ENCODE measurements at places on chromosomes 3 and 15.

DNA sequence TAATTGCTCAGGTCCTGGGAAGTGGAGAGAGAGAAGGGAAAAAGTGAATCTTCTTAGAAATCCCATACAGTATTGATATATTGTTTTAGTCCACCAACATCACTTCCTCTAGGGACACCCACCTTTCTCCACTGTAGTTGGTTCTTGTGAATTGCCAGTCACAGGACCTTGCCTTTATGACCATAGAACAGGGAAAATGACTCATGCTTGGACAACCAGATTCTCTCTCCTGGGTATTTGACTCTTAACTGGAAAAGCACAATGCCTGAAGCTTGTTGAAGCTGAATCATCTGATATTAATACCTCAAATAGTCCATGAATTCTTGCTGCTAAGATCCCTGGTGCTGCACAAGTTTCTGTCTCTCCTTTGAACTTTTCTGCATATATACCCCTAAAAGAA lies 32.5 kb upstream of the DCLK3 start:
- DNase-seq: no peak

DNA sequence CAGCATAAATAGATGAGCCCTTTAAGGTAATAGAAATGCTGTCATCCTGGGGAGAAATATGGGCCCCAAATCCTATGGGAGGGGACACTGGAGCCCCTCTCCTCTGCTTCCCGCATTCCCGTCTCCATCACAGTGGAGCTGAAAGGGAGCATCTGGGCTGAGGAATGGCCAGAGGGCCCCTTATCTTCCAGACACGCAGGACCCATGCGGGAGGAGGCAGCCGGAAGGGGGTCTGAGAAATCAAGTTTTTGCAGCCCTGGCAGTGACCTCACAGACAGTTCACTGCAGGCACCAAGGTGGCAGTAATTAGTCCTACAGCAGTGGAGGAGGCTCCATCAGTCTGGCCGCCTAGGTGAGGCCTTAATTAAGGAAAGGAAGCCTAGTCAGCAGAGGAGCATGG lies 80.2 kb downstream of the RAB11A start:
- no peak for DNase-seq

DNA sequence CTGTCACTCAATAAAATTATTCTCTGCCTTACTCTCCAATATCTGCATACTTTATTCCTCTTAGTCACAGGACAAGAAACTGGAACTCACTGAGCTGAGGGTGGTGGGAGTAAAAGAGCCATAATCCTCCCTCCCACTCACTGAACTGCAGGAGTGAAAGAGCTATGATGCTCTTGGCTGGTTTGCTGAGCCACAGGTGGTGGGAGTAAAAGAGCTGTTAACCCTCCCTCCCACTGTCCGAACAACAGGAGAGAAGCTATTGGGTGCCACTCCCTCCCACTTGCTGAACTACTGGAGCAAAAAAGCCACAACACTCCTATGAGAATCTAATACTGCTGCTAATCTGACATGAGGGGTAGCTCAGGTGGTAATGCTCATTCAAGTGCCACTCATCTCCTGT lies 391.0 kb downstream of the NSUN3 start:
- DNase-seq: no peak

DNA sequence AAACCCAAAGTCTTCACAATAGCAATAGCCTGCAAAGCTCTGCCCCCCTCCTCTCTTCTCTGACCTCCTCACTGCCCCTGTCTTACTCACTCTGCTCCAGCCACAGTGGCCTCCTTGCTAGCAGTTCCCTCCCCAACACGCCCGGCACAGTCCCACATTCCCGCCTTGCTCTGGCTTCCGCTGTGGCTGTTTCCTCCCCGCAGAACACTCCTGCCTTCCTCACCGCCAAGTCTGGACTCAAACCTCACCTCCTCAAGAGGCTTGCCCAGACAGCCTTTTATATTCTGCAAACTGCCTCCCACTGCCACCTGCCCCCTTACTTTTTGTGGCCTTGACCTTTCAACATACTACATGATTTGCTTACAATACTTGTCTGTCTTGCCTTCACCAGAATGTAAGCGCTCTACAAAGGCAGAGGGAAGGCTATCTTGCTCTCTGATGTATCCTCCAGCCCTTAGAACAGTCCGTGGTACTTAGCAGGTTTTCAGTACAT lies 406 bp upstream of the MPI start:
- DNase-seq: peak; percentile 22

DNA sequence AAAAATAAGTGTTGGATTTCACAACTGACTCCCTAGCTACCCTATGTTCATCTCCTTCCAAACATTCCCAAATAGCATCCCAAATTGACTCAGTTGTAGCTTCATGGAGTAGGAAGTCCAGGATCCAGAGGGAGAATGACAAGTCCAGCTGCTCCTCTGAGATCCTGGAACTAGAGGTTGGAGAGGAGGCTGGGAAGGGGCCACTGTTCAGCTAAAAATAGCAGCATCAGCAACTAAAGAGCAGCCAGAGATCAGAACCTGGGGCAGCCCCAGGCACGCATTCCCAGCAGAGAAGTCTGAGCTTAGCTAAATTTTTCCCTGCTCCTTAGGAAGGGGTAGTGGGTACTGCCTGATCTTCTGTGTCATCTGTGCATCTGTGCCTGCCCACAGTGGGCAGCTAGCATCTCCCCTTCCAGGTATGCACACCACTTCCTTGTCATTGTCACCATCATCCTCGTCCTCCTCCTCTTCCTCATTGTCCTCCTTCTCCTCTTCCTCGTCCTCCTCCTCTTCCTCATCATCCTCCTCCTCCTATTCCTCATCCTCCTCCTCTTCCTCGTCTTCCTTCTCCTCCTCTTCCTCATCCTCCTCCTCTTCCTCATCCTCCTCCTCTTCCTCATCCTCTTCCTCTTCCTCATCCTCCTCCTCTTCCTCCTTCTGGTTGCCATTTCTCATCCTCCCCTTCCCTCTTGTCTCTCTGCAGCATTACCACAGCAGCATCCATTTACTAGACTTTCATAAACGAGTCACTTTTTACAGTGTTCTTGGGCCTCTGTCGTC lies 152.3 kb upstream of the ROPN1 start:
- DNase-seq: no peak

All from NCI-H146 (cell line).